Epithelial cell of proximal tubule (primary cell): ENCODE measurements at places on chromosomes 16 and 17. TPM values are rescaled to one million over a fixed set of nuclear protein-coding genes. Genes with fewer than 3 reads are reported as not detected.

RPS6KB1 gene
- total RNA-seq, result 25.0 and 26.3 TPM in 2 replicates

MPO gene
- total RNA-seq, result not detected in 2 replicates

WNT3 gene
- 1.6 and 2.3 TPM in 2 replicates for total RNA-seq

KRT12 gene
- total RNA-seq, result not detected in 2 replicates

ASGR2 gene
- total RNA-seq, result not detected in 2 replicates
